Psoas muscle (tissue), 8 donors: ENCODE measurements at places on chromosomes 6 and 20.

GRCh38 chr6:35170891-35171290 lies 29.8 kb upstream of the TCP11 start:
- no peak for DNase-seq

DNA sequence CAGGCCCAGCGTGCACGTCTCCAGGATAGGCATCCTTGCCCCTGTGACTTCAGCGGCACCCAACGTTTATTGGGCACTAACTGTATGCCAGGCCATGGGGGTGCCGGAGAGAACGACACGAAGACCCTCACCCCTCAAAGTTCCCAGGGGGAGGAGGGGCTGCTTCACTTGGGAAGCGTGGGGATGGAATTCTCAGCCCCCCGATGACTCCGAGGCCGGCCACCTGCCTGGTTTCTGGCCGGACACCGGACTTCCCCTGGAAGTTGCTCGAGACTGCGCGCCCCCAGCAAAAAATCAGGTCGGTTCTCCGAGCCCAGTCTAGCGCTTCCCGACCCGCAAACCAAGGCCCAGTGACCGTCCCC lies 275 bp upstream of the MAVS start:
- peak; percentile 71 for DNase-seq

GRCh38 chr20:4720041-4720976 lies 1.4 kb upstream of the PRND start:
- DNase-seq: peak; percentile 81

DNA sequence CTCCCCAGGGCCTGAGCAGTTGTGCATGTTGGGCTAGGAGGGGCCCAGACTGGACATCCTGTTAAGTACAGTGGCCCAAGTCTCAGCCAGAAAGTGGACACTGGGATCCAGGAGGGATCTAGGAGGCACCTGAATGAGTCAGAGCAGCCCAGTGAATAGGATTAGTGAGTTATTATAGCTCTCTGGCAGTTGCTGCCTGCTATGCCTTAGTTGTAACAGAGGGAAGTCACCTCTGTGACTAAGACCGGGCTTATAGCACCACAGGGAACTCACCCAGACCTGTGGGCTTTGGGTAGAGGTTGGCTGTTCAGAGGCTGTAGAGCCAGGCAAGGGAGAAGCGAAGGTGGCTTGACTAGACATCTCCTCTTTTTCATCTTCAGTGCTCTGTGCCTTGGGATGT lies 39.0 kb upstream of the AAR2 start:
- no peak for DNase-seq

DNA sequence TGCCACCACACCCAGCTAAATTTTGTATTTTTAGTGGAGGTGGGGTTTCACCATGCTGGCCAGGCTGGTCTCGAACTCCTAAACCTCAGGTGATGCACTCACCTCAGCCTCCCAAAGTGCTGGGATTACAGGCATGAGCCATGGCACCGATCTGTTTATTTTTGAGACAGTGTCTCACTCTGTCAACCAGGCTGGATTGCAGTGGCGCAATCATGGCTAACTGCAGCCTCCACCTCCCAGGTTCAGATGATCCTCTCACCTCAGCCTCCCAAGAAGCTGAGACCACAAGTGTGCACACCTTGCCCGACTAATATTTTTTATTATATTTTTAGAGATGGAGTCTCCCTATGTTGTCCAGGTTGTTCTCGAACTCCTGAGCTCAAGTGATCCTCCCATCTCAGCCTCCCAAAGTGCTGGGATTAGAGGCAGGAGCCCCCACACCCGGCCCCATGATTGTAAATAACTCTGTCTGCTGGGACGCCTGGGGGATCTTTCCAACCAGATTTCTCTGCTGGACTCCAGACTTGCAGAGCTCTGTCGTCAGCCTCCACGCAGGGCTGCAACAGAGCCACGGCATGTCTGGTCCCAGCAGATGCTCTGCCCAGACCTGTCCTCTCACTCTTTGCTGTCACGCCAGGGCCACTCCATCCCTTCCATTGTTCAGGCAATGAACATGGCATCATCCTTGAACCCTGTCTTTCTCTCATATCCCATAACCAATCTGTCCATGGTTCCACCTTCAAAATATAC lies 25.3 kb downstream of the SYNJ2 start:
- DNase-seq: no peak

GRCh38 chr6:148973538-148974208 lies 226.8 kb downstream of the UST start:
- DNase-seq: no peak

GRCh38 chr6:152529369-152529768 lies 107.8 kb downstream of the SYNE1 start:
- no peak for DNase-seq
